NCI-H774 (cell line): ENCODE measurements at places on chromosomes 5 and 9.

DNA sequence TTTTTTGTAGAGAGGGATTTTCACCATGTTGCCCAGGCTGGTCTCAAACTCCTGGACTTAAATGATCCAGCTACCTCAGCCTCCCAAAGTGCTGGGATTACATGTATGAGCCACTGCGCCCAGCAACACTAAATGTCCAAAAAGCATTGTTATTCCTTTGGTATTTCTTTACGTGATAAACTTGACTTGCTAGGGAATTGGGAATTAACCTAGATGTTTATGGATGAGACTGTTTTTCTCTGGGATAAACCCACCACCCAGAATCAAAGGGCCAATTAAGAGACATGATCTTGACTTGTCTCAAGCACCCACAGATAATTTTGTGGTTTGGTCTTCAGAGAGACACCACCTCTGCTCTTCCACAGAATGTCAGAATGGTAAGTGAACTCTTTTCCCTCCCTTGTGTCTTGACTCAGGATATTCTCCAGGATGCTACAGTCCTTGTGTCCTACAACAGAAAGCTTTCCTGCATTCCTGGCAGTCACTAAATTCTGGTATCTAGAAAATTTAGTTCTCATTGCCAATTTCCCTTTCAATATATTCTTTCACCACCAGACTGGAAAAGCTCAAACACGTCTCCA is 55.7 kb downstream of the ALDH1A1 start:
- no peak for DNase-seq

GRCh38 chr5:157481265-157481664 is 21.3 kb downstream of the NIPAL4 start:
- no peak for DNase-seq

GRCh38 chr5:437281-437771 is 5.7 kb upstream of the EXOC3 start:
- DNase-seq, result no peak

DNA sequence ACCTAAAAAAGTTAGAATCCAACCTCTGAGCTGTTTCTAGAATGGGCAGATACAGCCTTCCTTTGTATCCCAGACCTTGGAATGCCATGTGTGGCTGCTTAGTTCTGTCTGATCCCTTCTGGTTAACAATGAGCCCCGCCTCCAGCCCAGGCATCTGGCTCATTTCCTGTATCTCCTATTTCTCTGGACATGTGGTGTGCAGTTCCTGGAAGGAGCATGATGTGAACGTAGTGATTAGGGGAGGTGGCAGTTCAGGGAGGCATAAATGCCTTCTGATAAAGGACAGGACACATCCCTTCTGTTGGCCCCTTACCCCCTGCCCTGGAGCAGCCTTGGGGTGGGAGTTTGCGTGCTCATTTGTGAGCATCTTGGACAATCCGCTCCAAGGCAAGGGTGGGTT is 243.0 kb downstream of the ZSWIM6 start:
- DNase-seq, result no peak

- no peak for DNase-seq
Observed at GRCh38 chr9:130972277-130972956, 33.4 kb upstream of the FIBCD1 start.

DNA sequence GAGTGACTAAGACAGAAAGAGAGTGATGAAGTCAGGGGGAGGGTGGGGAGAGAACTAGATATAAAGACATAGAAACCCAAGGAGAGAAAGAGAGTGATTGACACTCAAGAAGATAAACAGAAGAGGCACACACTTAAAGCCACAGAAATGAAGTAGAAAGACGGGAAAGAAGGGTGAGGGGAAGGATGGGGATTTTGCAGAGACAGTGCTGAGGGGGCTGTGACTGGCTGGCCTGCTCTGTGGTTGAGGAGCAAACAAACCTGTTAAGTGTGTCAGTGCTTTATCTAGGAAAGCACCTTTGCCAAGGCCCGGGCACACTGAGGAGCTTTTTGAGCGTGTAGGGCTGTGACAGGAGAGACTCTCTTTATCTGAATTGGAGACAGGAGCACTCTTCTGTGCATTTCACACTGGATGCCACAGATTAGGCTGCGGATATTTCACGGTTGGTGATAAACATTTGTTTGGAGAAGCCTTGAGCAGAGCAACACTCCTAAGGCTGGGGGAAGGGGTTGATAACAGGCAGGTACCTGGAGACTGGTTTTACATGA is 109.1 kb downstream of the DOCK2 start:
- no peak for DNase-seq

DNA sequence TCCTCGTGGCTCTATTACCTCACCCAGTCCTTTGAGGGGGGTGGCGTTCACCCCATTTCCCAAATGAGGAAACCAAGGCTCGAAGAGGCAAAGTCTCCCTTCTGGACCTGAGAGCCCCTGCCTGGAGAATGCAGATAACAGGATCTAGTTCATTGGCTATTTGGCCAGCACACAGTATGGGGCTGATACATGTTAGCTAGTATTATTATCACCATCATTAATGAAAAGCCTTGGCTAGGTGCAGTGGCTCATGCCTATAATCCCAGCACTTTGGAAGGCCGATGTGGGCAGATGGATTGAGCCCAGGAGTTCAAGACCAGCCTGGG is 4.3 kb downstream of the SH3GLB2 start:
- no peak for DNase-seq

- DNase-seq, result no peak
Observed at GRCh38 chr9:14232111-14232510, 81.8 kb downstream of the NFIB start.

DNA sequence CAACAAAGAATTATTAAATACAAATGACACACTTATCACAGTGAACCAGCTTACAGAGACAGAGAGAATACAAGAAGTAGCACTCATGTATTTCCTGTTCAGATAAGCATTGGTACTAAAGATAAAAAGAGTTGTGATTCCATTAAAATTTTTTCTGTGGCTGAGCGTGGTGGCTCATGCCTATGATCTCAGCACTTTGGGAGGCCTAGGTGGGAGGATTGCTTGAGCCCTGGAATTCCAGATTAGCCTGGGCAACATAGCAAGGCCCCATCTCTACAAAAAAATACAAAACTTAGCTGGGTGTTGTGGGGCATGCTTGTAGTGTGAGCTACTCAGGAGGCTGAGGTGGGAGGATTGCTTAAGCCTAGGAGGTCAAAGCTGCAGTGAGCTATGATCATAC is 32.9 kb downstream of the FCHO2 start:
- DNase-seq, result no peak

DNA sequence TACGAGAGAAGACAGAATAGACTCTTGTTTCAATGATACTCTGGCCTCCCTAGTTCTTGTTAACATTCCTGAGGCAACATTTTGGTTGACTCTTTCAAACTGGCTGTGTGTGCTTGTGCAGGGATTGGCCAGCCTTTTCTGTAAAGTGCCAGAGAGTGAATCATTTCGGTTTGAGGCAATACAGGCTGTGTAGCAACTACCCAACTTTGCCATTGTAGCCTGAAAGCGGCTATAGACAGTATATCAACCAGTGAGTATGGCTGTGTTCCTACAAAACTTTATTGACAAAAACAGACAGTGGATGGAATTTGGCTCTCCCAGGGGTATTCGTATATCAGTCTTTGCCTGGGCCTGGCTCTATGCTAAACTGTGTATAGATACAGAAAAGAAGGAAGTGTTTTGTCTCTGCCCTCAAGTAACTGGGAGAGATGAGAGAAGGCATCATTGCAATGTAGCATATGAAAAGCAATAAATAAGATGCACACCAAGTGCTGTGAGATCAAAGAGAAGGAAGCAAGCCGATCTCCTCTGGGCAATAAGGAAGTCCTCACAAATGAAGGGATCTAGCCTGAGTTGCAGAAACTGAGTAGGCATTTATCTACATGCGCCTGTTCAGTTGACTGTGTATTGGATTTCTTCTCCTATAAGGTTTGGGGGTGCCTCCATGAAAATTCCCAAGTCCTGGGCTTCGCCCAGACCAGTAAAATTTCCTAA is 568.0 kb upstream of the KLF4 start:
- no peak for DNase-seq

GRCh38 chr5:68748101-68748500 is 345.7 kb upstream of the SLC30A5 start:
- DNase-seq, result no peak

DNA sequence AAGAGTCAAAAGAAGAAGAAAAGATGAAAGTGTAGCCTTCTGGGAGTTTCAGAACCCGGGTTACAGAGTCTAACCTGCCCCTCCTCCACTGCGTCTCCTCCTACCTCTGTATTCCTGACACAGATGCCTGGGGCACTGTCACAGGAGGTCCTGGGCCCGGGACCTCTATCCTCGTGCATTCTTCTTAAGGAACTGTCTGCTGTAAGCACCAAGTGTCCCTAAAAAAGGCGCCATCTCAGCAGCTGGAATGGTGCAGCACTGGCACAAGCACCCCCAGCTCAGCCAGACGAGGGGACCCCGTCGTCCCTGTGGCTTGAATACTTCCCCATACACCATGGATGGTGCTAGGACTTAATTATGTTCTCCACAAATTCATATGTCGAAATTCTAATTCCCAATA is 35.8 kb upstream of the MVB12B start:
- no peak for DNase-seq

GRCh38 chr9:98331536-98332259 is 76.2 kb upstream of the TBC1D2 start:
- DNase-seq, result no peak

DNA sequence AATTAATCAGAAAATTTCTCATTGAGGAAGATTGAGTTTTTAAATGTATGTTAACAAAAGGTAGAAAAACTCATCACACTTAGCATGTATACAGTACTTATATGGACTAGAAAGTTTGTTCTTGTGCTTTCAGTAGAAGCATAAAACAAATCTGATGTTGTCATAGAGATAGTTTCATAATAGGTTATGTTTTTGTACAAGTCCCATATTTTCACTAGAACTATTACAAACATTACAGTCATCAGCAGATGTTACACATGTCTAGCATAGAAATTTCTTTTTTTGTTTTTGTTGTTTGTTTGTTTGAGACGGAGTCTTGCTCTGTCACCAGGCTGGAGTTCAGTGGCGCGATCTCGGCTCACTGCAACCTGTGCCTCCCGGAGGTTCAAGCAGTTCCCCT is 131.4 kb downstream of the COMMD10 start:
- no peak for DNase-seq

- DNase-seq, result no peak
Observed at GRCh38 chr9:95516221-95516733, 494 bp downstream of the PTCH1 start.

DNA sequence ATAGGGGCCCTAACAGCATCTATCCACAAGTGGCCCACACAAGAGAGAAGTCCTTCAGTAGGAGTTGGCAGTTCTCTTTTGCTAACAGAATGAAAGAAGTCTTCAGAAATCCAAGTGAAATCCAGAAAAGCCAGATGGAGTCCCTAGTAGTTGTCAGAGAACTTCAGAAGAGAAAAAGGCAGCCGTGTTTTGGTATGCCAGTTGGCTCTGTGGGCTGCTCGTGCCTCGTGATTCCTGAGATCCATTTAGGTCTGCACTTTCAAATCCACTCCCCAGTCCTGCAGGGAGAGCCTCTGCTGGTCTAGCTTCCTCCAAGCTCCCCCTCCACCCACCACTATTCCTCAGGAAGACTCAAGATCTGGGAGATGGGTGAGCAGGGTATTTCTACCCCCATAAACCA is 69.0 kb downstream of the CFAP90 start:
- no peak for DNase-seq

- peak; percentile 25 for DNase-seq
Observed at GRCh38 chr9:78601957-78602565, 305.1 kb downstream of the PSAT1 start.

GRCh38 chr9:5884191-5884590 is 6.5 kb upstream of the MLANA start:
- no peak for DNase-seq

DNA sequence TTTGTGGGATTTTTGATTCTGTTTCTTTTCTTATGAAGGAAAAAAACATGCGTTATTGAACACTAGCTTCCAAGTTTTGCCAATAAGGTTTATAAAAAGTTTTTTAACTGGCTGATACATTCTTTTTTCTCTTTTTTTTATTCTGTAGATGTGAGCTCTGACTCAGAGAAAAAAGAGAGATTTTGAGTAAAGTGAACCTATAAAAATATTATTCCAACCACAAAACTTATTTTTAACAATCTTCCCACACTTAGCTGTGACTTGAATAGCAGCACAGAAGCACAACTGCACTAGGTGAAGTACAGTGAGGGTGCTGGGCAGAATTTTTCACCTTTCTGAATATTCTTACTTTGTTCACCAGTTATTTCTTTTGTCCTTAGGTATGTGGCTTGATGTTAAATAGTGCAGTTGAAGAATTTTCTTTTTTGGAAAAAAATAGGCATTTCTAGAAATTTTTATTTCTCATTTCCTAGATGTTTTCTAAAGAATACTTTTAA is 41.6 kb downstream of the CHSY3 start:
- no peak for DNase-seq

GRCh38 chr5:136141561-136141960 is 8.9 kb downstream of the SMAD5 start:
- no peak for DNase-seq

- no peak for DNase-seq
Observed at GRCh38 chr9:10562581-10563343, 50.0 kb downstream of the PTPRD start.

DNA sequence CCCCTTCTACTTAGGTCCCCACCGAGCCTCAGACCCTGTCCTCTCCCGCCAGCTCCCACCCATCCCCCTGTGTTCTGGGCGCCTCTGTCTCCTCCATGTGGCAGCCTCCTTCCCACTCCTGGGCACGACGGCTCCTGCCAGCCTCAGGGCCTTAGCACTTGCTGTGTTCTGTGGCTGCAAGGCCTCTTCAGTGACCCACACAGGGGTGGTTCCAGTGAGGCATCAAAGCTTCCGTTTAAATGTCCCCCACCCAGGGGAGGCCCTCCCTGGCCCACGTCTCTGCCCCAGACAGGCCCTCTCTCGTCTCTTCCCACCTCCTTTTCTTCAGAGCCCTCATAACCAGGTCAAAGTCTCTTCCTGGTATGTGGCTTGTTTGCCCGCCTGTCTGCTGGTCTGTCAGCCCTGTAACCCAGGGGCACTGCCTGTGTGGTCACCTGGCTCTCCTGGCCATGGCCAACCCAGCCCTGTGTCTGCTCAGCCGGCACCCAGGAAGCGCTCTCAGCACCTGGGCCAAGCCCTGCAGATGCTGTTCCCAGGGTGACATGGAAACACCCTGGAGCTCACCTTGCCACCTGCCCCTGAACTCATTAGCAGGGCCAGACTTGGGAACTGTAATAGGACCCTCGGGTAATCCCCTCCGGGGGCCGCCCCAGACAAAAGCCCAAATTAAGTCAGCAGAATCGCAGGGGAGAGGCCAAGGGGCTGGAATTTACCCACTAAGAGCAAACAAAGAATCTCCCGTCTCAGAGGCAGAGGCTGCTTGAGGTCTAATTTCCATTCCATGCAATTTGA is 33.7 kb downstream of the LHX3 start:
- peak; percentile 44 for DNase-seq

GRCh38 chr9:27528886-27529315 is 713 bp downstream of the MOB3B start:
- no peak for DNase-seq
